ENCODE measurements at places on chromosomes 3 and 15.

GRCh38 chr3:130462089-130462488, 54.9 kb upstream of the COL6A6 start:
- no peak for DNase-seq

- DNase-seq, result no peak
Measured at GRCh38 chr3:126349071-126349470, 8.1 kb downstream of the KLF15 start.

GRCh38 chr3:180040966-180041365, 4.2 kb upstream of the PEX5L start:
- no peak for DNase-seq

DNA sequence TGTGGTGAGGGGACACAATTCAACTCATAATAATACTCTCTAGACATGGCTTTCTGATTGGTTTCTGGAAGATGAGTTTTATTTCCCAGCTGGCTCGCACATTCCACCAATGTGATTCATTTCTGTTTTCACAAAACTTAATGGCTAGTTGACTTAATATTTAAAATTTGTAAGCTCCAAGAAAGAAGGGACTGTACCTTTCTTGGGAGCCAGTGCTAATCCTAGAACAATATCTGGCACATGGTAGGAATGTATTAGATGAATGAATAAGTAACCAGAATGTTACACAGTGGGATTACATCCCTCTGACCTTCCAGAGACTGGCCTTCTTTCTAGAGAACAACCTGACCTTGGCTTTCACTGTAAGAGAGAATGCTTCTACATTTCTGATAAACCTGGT, 262.8 kb downstream of the RORA start:
- no peak for DNase-seq

- no peak for DNase-seq
Measured at GRCh38 chr3:45362758-45363157, 25.6 kb upstream of the LARS2 start.

DNA sequence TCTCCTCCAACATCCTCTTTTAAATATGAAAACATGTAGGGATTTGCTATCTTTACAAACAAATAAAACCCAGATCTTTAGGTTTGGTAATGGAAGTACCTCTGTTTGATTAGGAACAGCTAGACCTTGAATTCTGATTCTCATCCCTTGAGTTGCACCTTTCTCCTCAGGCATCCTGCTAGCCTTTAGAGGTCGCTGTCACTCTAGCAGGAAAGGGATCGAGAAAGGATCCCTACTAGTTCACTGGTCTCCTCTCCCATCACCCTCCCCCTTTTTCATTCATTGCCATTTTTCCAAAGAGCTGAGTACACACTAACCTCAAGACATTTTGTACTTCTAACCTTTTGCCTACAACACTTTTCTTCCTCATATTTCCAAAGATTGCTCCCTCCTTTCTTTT, 569.8 kb downstream of the RBMS3 start:
- no peak for DNase-seq

- DNase-seq, result no peak
Measured at GRCh38 chr3:147141516-147142288, 264.6 kb downstream of the ZIC4 start.

DNA sequence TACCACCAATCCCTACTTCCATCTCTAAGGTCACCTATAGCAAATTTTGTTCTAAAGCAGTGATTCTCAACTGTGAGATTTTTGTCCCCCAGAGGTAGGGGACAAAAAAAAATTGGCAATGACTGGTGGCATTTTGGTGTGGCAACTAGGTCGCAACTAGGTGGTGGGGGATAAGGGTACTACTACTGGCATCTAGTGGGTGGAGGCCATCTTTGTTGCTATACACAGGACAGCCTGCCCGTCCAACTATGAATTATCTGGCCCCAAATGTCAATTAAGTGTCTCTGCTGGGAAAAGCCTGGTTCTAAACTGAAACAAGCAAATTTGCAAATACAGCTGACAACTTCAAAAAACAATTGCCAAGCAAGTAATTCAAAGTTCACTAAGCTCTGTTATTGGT, 1.4 kb downstream of the MTMR10 start:
- DNase-seq, result no peak

GRCh38 chr15:73329501-73330200, 39.1 kb downstream of the HCN4 start:
- DNase-seq, result no peak

GRCh38 chr15:100524326-100524725, 4.4 kb downstream of the CERS3 start:
- no peak for DNase-seq

DNA sequence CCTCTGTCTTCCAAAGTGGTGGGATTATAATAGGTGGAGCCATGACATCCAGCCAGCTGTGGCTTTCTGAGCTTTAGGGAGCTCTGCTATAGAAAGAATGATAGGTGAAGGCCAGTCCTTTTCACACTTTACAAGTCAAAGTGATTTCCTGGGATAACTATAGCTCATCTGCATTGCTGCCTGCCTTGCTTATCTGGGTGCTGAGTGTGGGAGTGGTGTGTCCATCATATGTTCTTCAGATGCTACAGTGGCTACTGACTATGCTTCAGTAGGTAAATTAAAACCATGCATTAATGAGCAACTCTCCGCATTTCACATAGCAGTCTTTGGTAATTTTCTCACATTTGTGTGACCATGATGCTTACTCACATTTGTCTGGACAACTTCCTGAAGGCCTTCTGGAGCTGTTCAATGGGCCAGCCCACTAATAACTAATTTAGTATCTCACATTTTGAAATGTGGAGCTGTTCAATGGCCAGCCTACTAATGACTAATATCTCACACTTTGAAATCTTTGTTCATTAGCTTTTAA, 23.4 kb downstream of the RHOA start:
- no peak for DNase-seq

DNA sequence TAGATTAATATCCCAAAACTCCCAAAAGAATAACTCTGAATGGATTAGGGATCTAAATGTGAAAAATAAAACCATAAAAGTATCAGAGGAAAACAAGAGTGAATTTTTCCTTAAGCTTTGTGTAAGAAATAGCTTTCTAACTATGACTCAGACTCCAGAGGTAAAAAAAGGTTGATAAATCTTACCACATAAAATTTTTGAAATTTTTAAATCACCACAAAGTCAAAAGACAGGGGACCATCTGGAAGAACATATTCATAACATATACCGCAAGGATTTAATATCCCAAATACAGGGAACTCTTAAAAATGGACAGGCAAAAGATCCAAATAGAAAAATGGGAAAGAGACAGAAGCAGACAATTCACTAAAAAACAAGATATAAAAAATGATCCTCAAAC, 145.0 kb downstream of the ARNT2 start:
- DNase-seq, result peak; percentile 85

- no peak for DNase-seq
Measured at GRCh38 chr3:105260385-105260784, 106.3 kb upstream of the ALCAM start.

GRCh38 chr15:98737159-98737558, 88.8 kb downstream of the IGF1R start:
- no peak for DNase-seq

DNA sequence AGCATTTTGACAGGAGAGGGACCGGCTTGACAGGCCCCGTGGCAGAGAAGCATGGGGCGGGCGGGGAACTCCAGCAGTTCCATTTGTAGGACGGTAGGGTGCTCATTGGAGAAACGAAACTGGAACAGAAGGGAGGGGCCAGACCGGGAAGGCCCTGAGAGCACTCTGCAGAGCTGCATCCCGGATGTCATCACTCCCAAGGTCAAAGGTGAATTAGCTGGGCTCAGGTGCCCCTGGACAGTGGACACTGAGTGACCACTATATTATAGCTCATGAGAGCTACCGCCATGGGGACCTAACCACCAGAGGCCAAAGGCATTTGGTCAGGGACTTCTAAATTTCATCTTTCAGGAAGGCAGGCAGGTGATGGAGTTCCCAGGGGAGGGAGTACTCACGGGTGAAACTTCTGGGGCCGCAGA, 7.3 kb downstream of the CSRNP1 start:
- DNase-seq, result no peak

GRCh38 chr15:29566914-29567313, 255.4 kb downstream of the TJP1 start:
- no peak for DNase-seq

GRCh38 chr15:64690578-64691296, 84.7 kb downstream of the RBPMS2 start:
- DNase-seq, result no peak

DNA sequence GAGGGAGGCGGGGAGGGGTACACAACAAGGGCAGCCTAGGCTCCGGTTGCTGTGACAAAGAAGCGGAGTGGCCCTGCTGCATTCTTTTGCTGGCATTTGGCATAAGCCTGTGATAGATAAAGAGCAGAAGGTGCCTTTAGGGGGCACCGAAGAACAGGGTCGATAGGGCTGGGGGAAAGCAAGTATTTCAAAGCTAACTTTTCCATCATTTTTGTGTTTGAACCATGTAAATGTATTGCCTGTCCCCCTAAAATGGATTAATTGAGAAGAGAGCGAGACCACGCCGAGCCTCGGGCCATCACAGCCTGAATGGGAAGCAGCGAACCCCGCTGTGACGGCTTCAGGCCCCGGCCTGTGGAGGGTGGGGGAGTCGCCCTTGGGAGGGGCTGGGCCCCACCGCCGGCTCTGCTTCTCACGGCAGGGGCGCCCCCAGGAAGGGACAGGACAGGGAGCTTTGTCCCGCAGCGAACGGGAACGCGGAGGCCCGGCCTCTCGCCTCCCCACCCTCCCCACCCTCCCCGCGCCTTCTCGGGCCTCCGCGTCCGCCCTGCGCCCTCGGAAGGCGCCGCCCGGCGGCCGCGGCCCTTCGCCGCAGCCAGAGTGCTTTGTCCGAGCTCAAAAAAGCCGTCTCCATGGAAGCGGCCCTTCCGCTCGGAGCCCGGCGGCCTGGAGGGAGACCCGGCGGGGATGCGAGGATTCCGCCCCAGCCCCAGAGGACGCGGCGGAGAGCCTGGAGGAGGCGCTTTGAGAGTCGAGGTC, 32.4 kb upstream of the ALDH1L1 start:
- peak; percentile 48 for DNase-seq

DNA sequence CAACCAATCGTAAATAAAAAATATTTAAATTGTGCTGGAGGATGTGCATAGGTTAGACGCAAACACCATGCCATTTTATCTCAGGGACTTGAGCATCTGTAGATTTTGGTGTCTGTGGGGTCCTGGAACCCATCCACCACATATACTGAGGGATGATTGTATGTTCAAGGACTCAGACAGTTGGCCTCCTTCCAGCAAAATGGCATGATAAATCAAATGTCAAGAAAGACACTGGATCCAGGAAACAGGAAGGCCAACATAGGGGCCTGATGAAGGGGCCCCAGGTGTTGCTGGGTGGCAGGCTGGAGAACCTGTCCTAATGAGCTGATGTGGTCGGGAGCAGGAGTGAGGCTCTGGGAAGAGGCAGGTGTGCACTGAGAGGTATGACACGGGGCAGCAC, 289.5 kb downstream of the GABRG3 start:
- no peak for DNase-seq

DNA sequence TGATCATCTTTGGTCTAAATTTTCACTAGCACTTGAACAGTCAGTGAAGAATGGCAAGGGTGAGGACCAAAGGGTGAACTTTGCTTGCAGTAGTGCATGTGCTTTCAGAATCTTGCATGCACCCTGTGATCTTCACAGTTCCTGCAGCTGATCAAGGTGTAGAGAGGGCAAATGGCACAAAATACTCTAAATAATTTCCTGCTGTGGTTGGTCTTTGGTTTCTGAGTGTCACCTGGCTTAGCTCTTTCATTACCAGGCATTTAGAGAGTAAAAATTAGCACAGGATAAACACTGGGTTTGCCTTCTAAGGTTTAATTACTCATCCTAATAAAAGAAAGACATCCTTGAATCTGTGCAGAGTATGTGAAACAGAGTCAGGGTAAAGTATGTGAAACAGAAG, 11.4 kb downstream of the TIPARP start:
- no peak for DNase-seq

GRCh38 chr15:67548862-67549651, 6.6 kb downstream of the MAP2K5 start:
- peak; percentile 49 for DNase-seq

GRCh38 chr15:56410721-56411120, 45.5 kb downstream of the TEX9 start:
- DNase-seq, result no peak

DNA sequence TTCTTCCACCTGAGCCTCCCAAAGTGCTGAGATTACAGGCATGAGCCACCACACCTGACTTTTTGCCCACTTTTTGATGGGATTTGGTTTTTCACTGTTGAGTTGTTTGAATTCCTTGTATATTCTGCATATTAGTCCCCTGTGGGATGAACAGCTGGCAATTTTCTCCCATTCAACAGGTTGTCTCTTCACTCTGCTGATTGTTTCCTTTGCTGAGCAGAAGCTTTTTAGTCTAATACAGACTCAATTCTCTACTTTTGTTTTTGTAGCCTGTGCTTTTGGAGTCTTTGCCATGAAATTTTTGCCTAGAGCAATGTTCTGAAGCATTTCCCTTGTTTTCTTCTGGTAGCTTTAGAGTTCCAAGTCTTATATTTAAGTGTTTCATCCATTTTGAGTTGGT, 62.7 kb upstream of the MFGE8 start:
- no peak for DNase-seq

GRCh38 chr3:65939801-65940246, 98.9 kb downstream of the MAGI1 start:
- DNase-seq, result no peak

GRCh38 chr15:32683906-32684584, 33.8 kb upstream of the GREM1 start:
- peak; percentile 95 for DNase-seq

DNA sequence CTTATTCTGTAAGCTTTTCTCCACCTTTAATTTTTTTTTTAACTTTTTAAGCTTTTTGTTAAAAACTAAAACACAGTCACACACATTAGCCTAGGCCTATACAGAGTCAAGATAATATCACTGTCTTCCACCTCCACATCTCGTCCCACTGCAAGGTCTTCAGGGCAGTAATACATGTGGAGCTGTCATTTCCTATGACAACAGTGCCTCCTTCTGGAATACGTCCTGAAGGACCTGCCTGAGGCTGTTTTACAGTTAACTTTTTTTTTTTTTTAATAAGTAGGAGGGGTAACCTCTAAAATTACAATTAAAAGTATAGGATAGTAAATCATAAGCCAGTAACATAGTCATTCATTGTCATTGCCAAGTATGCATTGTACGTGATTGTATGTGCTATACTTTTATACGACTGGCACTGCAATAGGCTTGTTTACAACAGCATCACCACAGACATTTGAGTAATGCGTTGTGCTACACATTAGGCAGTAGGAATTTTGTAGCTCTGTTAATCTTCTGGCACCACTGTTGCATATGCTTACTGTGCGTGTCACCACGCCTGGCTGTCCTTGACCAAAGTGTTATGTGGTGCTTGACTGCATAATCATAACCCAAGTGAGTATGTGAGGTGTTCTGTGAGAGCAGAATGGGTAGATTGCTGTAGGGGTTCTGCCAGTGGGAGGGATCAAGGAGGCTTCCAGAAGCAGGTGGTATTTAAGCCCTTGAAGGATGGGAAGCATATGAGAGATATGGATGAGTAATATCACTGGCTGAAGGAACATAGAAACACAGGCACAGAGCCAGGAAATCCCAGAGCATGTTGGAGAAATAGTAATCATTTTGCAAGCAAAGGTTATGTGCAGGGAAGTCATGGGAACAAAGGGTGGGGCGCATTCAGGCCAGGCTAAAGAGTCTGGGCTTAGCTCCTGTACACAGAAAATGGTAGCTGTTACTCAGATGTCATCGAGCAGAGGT, 18.3 kb downstream of the FBXO22 start:
- DNase-seq, result peak; percentile 50

Data from astrocyte of the spinal cord (primary cell).